ENCODE measurements at places on chromosomes 11 and 22. TPM values are rescaled to one million over a fixed set of nuclear protein-coding genes. Genes with fewer than 3 reads are reported as not detected.

The SULT4A1 gene
- not detected for total RNA-seq

The CDC42EP1 gene
- total RNA-seq: 104 TPM

The CYP2D6 gene
- not detected for total RNA-seq

The NCR3LG1 gene
- total RNA-seq: 2.8 TPM

The OR6X1 gene
- total RNA-seq: not detected

The TRIM49 gene
- total RNA-seq: not detected

The OR5M11 gene
- total RNA-seq: not detected

The ZNRF3 gene
- 4.4 TPM for total RNA-seq

The NPAS4 gene
- total RNA-seq: 0.07 TPM

The MCAT gene
- total RNA-seq: 18.3 TPM

The HOATZ gene
- total RNA-seq: not detected

The ELMOD1 gene
- 0.39 TPM for total RNA-seq

The ABCG4 gene
- total RNA-seq: 0.10 TPM

GRCh38 chr11:120400564-120401364, 64.6 kb downstream of the ARHGEF12 start:
- peak; percentile 97 for DNase-seq

- DNase-seq: no peak
These were observed 104.2 kb upstream of the HSD17B12 start for GRCh38 chr11:43576320-43576802.

DNA sequence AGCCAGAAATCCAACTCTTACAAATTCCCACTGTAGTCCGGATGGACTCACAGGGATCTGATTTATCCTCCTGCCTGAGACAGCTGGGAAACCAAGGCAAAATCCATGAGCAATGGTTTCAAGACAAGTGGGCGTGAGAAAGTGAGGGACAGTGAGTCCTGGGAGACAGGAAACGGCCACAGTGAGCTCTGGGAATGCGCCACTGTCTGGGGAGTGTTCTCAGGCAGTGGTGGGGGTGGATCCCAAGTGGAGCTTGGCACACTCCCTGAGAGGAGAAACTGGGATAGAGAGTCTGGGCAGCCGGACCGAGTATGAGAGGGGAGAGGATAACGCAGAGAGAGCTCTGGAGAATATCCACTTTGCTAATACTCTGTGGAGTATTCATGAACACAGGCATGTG, 9.8 kb downstream of the IL17REL start:
- no peak for DNase-seq

DNA sequence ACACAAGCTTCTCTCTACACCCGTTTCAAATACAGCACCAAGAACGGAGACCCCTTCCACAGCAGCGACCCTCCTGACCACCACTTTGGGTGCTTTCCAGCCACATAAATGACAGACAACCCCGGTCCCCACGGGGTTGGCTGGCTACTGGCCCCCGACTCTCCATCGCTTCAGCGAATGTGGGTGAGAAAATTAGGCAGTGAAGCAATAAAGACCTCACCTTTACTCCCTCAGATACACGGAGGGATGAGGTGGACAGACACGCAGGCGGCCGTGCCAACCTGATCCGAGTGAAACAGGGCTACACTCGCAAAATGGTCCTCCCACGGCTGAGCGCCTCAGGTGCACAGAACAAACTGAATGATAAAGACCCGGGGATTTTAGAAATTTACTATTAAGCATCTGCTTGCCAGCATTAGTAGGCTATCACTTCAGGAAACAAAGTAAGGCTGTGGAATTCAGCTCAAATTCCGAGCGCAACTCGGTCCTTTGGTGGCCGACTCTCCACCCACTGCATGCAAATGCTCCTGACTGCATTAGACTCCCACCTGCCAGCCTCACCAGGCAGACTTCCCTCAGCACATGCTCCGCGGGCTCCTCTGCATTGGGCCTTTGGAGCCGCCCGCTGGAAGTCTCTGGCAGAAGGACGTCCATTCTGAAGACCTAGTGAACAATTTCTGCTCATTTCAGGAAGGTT, 12.8 kb upstream of the EFCAB6 start:
- DNase-seq: no peak

GRCh38 chr22:33579448-33580093, 340.7 kb downstream of the LARGE1 start:
- peak; percentile 29 for DNase-seq

DNA sequence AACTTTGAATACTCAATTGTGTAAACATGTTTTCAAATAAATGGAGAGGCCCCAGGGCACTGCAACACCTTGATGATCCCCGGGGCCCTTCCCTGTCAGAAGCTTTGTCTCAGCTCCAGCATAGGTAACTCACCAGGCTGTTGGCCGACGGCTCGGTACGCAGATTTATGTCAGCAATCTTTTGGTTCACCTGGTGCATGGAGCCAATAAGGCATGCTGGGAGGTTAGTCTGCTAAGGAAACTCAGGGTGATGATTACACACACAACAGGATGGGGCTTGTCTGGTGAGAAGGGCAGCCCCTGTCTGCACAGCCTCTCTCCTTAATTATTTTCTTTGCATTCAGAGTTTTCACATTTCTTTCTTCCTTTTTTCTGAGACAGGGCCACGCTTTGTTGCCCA, 10.8 kb downstream of the FAM227A start:
- no peak for DNase-seq

- DNase-seq: no peak
These were observed 21.4 kb downstream of the CD44 start for GRCh38 chr11:35160246-35160824.

DNA sequence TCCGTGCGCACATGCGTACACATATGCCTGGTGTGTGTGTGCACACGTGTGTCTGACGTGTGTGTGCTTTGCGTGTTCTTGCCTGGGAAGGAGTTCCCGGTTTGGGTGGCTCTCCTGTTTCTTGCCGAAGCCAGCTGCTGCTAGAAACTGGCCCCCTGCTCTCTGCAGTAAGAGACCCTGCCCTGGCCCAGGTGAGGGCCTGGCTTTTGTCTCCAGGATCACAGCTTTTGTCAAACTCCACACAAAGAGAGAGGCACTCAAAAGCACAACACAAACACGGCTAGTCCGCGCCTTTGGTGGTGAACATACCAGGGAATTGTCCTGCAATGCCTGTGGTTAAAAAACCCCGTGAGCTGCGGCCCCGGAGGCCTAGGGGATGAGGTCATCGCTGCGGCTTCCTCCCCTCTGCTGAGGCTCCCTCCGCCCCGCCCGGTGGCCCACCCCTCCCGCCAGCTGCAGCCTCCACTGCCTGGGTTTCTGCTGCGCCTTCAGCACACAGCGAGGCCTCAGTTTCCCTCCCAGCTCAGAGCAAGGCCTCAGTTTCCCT, 88.9 kb downstream of the KCNQ1 start:
- peak; percentile 85 for DNase-seq

DNA sequence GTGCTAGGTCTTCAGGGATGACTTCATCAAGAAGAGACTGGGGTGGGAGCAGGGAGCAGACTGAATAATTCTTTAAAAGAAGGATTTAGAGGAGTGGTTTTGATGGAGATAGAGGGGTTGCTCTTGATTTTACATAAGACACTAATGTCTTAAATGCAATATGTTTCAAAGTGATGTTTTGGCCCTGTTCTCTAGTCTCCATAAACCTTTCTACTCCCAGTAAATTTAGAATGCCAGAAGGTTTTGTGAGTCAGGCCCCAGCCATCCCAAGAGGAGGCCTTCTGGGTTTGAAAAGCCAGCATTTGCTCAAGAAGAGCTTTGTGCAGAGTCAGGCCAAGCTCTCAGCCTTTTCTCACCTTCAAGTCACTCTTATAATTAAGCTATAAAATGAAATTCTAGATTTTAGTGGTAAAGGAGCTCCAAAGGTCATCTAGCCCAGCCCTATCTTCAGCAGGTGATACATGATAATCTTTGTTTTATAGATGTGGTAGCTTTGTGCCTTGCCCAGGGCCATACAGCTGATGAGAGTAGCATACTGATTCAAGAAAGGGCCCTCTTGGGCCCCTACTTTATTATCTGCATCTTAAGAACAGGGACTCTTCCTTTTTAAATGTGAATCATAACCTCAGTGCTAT, 122.8 kb upstream of the MTNR1B start:
- peak; percentile 9 for DNase-seq

GRCh38 chr11:60858731-60859464, 3.1 kb upstream of the PTGDR2 start:
- DNase-seq: no peak

- DNase-seq: no peak
These were observed 80.6 kb downstream of the RCN1 start for GRCh38 chr11:32171445-32171844.

- DNase-seq: no peak
These were observed 52.7 kb upstream of the HTATIP2 start for GRCh38 chr11:20310596-20311394.

DNA sequence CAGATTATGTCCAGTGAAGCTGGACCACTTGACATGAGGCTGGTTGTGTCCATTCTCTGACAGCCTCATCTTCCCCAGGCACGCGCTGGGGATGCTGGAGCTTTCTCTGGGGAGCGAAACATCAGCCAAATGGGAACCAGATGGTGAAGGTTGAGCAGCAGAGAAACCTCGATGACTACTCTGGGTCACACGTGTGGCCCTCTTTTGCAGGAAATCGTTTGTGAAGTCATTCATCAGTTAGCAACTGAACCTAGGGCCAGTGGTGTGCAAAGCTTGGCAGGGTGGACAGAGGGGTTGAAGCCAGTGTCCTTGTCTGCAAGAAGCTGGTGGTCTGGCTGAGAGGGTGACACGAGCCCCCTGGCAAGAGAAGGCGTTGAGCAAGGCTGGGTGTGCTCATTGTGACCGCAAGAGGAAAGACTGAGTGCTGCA, 109.8 kb downstream of the ZBTB16 start:
- DNase-seq: peak; percentile 60

DNA sequence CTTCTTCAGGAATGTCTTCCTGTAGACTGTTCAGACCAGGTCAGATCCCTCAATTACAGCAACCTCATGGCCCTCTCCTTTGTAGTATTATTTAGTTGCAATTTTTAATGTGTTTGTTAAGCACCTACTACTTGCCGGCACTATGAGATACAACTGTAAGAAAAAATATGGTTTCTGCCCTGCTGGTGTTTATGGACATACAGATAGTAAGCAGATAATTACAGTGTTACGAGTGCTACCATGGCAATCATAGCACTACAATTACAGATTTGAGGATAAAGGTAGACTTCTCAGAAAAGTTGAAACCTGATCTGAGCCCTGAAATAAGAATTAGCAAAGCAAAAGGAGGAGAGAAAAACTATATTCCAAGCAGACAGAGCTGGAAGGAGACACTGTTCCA, 2.8 kb downstream of the LRRC51 start:
- no peak for DNase-seq

GRCh38 chr11:104678408-104678807, 219.9 kb downstream of the CASP12 start:
- no peak for DNase-seq

- no peak for DNase-seq
These were observed 45.3 kb downstream of the CADM1 start for GRCh38 chr11:115458877-115459276.

- DNase-seq: peak; percentile 38
These were observed 3.7 kb downstream of the ILK start for GRCh38 chr11:6607190-6607795.

- no peak for DNase-seq
These were observed 654.2 kb downstream of the OPCML start for GRCh38 chr11:132878111-132878510.

GRCh38 chr11:3781423-3781822, 15.9 kb downstream of the NUP98 start:
- DNase-seq: peak; percentile 27

DNA sequence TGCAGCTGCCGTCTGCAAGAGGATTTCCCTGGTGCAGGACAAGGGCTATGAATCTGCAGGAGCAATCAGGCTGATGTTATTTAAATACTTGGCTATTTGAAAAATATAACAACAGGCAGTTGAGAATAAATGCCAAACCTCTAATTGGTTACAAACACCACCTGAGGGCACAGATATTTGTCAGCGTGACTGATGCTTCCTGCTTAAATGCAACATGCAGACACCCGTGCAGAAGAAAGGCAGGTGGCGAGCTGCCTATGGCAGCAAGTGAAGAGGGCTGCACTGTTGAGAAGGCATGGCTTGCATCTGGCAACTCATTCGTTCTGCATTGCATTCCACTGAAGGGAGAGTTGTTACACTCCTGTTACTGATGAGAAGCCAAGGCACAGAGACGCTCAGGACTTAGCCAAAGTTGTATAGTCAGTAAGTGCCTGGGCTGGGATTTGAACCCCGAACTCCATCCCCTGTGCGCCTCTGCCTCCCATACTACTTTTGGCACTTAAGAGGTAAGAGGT, 350.6 kb downstream of the TENM4 start:
- no peak for DNase-seq

DNA sequence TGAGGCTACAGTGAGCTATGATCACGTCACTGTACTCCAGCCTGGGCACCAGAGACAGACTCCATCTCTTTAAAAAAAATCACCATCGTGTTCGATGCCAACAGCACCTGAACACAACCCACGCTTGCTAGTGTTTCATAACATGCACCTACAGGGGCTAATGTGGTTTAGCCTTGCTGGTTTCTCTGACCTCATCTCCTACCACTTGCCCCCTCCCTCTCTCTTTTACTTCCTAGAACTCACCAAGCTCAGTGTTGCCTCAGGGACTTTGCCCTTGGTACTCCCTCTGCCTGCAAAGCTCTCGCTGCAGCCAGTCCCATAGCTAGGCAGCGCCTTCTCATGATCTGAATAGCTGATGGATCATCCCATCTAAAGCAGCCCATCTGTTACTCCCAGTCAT, 99.8 kb downstream of the FBXO7 start:
- DNase-seq: no peak

- no peak for DNase-seq
These were observed 56.1 kb downstream of the APIP start for GRCh38 chr11:34860034-34860433.

DNA sequence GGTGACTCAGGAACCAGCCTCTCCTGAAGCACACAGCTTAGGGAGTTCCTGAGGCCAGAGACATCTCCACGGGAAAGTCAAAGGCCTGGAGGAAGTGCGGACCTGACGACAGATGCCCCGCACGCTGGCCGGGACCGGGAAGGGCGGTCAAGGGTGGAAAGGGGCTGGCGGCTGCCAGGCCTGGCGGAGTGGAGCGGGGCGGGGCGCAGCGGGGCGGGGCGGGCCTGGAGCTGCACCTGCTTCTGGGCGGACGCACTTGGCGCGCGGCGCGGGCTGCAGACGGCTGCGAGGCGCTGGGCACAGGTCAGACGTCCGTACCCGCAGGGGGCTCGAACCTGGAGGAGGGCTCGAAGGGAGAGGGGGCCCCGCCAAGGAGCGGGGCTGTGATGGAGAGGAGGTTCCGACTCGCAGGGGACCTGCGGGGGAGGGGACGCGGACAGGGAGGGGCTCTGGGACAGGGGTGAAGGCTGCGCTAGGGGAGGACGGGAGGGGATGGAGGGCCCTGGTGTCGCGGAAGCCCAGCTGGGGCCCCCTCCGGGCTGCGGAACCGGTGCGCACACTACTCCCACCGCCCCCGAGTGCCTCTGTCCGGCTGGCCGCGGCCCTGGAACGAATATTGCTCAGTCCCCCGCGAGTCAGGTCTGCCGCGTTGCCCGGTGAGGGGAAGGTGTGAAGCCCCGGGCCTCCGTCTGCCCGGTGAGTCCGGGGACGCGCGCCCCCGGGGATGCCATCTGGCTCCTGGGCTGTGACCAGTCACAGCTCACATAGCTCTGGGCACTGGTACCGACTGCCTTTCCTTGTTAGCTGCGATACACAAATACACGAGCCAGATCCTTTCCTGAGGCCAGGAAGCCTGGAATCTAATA, at the start of gene TMEM45B:
Gene TMEM45B, plus strand, starts transcription at position 253 of the 866 bp plus-strand sequence. CDS start 36,635 bp downstream, outside the sequence.
- no peak for DNase-seq

- DNase-seq: no peak
These were observed at the start of gene CECR2 for GRCh38 chr22:17369439-17370025. CECR2 (plus strand) TSS chr22:17369460; CDS start chr22:17369784, 324 bp downstream.

GRCh38 chr11:46116007-46116711, 5.1 kb downstream of the PHF21A start:
- DNase-seq: no peak

- no peak for DNase-seq
These were observed 110.2 kb downstream of the ST3GAL4 start for GRCh38 chr11:126465573-126466188.

- DNase-seq: no peak
These were observed at the start of gene NFAM1 for GRCh38 chr22:42432020-42432596. NFAM1 (minus strand) TSS chr22:42432403; CDS start chr22:42432357, 46 bp downstream.

Data from HFFc6 (cell line).